ENCODE measurements at places on chromosomes 3 and 15.

GRCh38 chr3:188123170-188123905 is 30.6 kb upstream of the LPP start:
- DNase-seq: no peak

DNA sequence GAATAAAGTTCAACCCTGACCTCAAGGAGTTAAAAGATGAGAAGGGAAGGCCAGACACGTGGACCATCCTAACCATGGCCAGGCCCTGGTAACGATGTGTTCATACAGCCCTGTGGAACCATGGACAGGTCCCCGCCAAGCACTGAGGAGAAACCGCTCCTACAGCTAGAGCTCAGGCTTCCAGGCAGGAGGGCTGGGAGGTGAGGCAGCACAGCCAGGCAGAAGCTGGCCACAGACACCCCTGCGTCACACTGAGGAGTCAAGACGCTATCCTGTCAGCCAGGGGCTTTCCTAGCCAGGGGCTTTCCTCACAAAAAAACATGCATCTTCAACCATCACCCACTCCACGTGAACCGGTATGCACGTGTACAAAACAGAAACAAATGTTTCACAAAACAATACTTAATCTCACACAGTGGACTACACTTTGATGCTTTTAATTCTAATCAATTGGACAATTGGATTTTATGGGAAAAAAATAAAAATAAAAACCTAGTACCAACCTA is 73.2 kb downstream of the TBC1D2B start:
- DNase-seq: no peak

DNA sequence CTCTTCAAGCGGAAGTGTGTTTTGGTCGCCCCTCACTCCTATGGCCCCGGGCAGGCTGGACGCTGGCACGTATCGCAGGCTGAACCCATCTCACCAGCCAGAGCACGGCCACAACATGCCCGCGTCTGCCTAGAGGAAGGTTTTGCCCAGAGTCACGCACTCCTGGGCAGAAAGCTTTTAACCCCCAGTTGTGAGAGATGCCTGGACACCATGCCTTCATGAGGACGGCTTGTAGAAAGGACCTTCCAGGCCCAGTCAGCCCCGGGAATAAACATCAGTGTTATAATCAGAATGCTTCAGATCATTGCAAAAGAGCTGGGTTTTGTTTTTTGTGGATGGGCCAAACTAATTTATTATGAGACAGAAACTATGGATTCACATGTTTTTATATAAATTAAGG is 16.5 kb downstream of the CYFIP1 start:
- no peak for DNase-seq

DNA sequence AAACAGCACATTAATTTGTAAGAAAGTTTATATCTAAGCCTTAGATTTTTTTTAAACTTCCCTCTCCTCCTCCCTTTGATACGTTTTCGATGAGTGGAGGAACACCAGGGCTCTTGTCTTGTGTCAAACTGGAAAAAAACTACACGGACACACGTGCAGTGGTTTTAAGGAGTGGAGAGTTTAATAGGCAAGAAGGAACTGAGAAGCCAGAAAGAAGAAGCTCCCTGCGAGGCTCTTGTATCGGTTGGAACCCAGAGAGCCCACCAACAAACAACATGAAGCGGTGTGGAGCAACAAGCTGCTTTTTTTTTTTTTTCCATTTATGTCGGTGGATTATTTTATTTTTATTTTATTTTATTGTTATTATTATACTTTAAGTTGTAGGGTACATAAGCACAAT is 18.6 kb downstream of the NDUFB4 start:
- no peak for DNase-seq

GRCh38 chr3:70224337-70224736 is 88.1 kb downstream of the MDFIC2 start:
- no peak for DNase-seq

- no peak for DNase-seq
Observed at GRCh38 chr3:16795581-16795980, 89.2 kb upstream of the PLCL2 start.

DNA sequence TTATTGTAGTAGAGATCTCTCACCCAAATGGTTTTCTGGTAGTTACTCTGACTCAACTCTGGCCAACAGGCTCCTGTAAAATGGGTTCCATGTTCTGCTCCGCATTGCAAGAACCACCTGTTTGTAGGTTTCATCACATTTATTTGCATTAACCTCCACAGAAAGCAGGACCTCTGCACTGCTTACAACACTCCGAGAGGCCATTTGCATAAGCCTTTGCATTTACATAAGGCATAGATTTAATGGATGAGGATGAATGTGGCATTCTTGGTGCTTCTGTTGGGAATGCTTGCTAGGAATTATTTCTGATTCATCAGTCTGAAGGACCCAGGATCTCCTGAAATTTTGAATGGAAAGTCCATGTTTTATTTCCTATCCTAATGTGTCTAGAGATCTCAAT is 320.1 kb downstream of the ZNF621 start:
- no peak for DNase-seq

DNA sequence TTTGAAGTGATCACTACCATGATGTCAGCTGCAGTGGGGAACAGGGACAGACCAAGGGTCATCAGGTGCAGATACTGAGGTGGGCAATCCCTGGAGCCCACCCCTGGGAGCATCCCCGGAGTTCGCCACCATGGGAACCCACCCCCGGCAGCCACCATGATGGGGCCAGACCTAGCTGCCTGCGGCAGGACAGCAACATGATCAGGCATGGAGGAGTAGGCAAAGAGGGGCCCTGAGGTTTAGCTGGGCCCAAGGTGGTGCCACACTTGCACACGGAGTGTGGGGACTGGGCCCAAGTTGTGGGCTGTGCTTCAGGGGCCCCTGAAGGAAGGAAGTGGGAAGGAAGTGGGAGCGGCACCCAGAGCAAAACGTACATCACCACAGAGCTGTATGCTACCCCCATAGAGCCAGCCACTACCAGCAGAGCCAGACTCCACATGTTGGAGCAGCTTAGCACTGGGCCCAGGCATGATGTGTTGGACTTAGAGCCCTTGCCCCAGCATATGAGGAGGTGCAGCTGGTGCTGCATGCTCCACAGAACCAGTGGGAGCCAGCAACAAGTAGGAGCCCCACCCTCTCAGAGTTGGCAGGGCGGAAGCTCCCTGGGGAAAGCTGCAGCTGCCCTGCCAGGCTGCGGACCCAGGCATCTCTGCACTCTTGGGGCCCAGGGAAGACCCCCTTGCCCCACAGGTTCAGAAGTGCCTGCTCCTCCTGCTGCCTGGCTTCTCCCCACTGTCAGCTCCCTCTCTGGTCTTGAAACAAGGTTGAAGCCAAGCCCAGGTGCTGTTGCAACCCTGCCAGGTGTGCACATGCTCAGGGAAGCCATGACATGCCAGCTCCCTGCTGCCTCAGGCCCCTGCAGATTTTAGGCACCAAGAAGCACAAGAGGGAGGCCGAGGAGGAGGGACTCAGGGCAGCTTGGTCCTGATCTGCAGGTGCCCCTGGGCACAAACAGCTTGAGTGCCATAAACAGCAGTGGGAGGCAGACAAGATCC is 515.3 kb downstream of the ZBBX start:
- no peak for DNase-seq

DNA sequence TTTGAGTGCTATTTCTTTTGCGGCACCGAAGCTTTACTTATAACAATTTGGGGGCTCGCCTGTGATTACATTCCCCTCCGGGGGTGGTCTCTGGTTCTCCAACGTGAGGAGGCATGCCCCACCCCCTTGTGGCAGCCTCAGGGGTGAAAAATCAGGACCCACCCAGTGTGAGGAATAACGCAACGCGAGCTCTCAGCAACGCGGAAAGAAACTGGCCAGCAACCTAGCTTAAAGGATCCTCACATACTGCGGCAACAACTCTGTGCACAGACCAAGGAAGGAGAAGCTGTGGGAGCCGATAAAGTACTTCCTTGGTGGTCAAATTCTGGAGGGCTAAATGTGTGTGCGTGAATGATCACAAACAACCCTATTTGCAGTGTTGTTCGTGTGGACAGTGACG is 5.8 kb downstream of the IQCF1 start:
- no peak for DNase-seq

- no peak for DNase-seq
Observed at GRCh38 chr15:51186181-51186705, 91.5 kb upstream of the TNFAIP8L3 start.

DNA sequence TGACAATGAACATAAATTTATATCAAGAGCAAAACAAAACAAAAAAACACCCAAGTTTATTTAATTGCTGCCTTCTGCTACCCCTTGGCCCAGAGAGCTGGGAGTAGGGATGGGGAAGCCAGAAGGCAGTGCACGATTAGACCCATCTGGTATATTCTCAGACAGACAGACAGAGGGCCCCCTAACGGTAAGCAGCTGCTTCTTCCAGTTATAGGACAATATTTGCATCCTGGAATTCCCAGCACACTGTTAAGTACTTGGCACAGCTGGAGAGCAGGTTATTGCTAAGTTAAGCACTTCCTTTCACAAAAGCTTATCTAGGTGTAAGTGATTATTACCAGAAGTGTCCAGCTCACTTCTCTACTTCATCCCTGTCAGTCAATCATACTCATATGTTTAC is 39.3 kb downstream of the C2CD4B start:
- DNase-seq: no peak

- no peak for DNase-seq
Observed at GRCh38 chr15:62534996-62535395, 369.9 kb upstream of the C2CD4B start.

DNA sequence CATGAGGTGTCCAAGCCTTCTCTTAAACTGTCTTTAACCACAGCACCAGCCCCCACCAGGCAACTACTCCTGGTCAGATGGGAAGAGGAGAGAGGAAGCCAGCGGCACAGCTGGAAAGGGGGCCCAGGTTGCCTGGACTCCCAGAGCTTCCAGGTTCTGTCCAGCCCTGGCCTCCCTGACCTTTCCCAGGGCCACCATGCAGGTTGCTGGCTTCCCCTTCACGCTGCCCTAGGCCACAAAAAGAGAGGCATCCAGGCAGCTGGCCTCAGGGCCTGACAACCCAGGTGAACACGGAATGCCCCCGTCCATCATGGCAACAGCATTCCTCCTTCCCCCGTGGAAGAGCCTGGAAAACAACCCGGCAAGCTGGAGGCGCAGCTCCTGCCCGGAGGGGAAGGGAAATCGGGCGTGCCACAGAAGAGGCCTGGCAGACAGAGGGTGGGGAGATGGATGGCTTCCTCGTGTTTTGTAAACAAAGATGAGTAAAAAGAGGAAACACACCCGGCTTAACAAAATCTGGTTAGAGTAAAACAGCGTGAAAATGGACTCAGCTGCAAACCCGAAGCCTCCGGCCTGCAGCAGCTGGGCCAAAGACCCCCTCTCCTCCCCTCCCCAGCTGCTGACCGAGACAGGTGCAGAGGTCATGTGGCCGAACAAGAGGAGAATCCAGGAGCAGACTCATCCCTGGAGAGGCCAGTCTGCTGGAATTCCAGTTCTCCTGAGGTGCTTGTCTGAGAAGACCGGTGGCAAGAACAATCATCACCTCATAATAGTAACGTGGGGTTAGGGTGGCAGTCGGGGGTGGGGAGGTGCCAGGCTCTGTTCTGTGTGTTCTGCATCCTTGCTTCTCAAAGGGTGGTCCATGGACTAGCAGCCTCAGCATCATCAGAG is 15.5 kb downstream of the BMF start:
- DNase-seq: peak; percentile 61

GRCh38 chr15:46461416-46461815 is 826.6 kb downstream of the SQOR start:
- no peak for DNase-seq

GRCh38 chr3:124969963-124970722 is 35.6 kb upstream of the MUC13 start:
- no peak for DNase-seq

DNA sequence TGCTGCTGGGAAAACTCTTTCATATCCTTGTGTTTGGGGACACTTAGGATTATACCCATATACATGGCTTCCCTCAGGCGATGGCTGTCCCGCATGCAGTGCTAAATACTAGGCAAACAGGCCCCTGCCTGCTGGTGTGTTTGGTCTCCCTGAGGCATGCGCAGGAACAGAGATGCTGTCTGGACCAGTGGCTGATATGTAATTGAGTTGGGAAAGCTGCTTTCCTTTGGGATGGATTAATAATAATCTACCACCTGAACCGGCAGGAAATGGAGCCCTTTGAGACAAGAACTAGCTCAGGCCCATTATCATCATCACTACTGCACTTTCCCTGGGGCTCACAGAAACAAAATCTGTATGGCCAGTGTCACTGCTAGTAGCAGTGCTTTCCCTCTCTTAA is 18.0 kb downstream of the ZDHHC3 start:
- no peak for DNase-seq

GRCh38 chr15:98983334-98983733 is 24.3 kb downstream of the PGPEP1L start:
- peak; percentile 84 for DNase-seq

- peak; percentile 63 for DNase-seq
Observed at GRCh38 chr3:11056531-11057050, 64.0 kb downstream of the SLC6A1 start.

DNA sequence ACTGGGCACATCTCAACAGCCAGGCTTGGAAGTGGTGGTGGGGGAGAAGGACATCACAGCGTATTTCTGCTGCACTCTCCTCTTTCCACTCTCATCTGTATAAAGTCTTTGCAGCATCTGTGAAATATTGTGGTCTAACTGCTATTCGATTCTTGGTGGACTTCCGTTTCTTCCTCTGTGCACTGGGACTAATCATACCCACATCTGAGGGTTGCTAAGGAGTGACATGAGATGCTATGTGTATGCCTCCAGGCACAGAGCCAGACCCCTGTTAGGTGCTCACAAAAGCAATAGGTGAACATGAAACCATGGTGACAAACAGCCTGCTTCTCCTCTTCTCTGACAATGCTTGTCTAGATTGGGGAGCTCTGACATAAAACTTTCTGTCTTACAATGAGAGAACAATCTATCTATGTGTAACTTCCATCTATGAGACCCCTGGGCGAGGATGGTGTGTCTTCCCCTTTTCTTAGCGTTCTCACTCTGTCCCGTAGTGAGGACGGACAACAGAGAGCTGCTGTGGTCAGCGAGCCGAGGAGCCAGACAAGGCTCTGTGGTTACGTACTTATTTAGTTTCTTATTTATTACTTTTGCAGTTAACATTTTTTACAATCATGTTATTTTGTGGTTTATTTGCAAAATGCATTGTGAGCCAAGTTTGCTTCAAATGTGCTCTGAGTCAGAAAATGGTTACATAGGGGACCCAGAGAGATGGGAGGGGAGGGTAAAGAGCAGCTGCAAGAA is 196.7 kb upstream of the TPRG1 start:
- DNase-seq: no peak

DNA sequence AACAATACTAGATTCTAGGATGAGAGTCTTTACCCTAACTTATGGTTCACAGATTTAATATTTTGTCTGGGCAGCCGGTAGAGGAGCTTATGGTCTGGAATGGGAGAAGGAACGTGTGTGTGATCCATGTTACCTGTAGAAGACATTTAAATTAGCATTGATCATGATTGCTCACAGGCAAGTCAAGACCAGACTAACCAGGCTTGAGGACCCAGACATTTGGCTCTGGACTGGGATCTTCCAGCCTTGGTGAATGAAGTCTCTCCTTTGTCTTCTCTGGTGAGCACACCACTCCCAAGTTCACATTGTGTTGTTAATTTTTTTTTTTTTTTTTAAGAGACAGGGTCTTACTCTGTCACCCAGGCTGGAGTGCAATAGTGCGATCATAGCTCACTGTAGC is 11.7 kb downstream of the ABHD2 start:
- no peak for DNase-seq
